GM10248 (cell line): ENCODE measurements at places on chromosomes 4 and X.
A peak's percentile ranks its signal among the peaks of the same experiment; 100 is the strongest.

DNA sequence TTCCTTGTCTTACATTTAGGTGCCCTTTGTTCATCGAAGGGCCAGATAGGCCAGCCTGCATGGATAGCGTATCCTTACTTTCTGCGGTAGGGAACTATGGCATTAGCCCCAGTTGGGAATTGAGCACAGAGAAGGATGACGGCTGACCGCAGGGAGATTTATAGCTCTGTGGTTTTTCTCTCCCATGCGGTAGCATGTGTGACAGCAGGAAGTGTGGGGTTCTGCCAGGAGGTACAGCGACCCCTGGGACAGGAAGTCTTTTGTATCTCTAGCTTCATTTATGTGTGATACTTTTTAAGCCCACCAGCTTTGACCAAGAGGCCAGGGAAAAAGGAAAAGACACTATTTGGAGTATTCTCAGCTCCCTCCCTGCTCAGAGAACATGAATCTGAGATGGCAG lies 33.1 kb downstream of the GAB3 start:
- DNase-seq = no peak

DNA sequence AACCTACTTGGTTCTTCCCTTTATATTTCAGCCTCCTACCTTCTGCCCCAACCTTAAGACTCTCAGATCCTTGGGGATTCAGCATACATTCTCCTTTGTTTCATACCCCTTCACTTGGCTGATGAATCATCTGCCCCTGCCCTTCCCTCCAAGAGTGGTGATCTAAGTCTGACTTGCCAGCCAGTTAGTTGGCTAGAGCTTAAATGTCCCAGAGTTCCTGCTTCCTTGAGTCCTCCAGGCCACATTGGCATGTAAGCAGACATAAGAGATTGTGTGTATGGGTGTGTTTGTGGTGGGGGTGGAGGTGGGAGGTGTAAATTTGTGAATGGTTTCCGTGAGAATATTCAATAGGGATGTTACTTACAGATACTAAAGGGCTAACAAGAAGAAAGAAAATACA lies 3.7 kb upstream of the TEX13D start:
- DNase-seq = no peak

- no peak for DNase-seq
Measured at GRCh38 chrX:21656587-21657317, 1.4 kb downstream of the KLHL34 start.

GRCh38 chrX:143648705-143649104 lies 12.8 kb upstream of the SLITRK4 start:
- no peak for DNase-seq

DNA sequence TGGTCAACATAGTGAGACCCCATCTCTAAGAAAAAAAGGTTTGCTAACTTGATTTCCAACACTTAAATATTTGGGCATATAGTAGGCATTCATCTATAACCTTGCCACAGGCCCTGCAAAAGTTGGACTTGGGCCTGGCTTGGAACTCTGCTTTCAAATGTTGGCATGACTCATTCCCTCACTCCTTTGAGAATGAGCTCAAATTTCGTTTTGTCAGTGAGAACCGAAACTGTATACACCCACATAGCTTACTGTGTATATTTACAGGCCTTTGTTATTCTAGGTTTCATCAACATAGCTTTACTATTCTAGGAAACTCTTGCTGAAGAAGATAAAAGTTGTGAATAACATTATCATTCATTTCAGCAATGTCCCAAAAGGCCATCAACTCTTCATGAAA lies 88.7 kb upstream of the ELOVL6 start:
- peak; percentile 79 for DNase-seq

GRCh38 chr4:155042014-155042413 lies 166.4 kb upstream of the NPY2R start:
- no peak for DNase-seq

DNA sequence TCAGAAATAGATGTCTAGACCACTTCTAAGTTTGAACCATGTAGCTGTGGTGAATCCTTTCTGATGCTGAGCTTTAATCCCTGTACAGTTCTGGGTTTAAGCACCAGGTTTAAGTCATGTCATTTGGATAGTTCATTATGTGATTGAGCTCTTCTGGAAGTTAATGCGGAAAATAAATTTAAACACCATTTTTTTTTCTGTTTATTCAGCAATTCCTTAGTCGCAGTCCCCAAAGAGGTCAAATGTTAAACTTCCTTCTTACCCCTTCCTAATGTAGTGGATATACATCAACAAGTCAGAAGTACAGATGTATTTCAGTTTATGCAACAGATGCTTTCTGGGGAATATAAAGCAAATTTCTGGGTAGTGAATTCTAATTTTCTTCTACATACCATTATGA lies 52.9 kb downstream of the CNKSR2 start:
- no peak for DNase-seq

- DNase-seq = no peak
Measured at GRCh38 chr4:39023059-39023458, 9.2 kb downstream of the TMEM156 start.

- no peak for DNase-seq
Measured at GRCh38 chrX:81378560-81378959, 176.7 kb downstream of the SH3BGRL start.

DNA sequence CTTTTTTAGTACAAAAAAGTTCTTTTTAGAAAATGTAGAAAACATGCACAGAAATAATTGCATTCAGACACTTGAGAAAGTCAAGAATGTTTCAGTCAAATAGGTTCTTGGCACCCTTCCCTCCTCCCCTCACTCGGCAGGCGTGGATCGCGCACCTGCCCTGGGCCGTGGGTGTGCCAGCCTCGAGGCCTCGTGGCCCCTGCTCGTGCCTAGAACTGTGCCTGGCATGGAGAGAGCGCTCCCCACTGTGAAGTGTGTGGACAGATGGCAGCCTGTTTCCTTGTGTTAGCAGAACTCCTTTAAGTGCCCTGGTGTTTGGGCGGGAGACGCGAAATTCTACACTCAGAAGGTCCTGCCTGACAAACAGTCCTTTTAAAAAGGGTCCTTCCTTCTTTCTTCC lies 14.7 kb downstream of the RGS12 start:
- no peak for DNase-seq

GRCh38 chrX:46180258-46180687 lies 364.9 kb downstream of the ZNF674 start:
- no peak for DNase-seq

GRCh38 chr4:37628977-37629609 lies 57.1 kb downstream of the RELL1 start:
- DNase-seq = no peak

DNA sequence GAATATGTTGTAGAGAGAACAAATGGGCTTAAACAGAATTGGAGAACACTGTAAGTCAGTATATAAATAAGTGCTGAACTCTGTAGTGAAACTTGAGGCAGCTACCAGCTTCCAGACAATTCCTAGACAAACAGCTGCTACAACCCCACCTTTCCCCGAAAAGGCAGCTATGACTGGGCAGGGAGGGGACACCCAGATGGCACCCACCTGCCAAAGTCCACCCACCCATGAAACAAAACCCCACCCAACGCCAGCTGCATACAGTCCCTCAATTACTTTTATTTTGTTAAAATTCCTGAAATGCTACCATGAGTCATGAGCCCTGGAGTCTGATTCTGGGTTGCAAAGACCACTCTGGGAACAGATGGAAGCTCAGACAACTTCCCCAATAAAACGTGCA lies 24.4 kb downstream of the RELL1 start:
- DNase-seq = no peak

GRCh38 chr4:107490116-107490515 lies 229.9 kb downstream of the PAPSS1 start:
- no peak for DNase-seq

DNA sequence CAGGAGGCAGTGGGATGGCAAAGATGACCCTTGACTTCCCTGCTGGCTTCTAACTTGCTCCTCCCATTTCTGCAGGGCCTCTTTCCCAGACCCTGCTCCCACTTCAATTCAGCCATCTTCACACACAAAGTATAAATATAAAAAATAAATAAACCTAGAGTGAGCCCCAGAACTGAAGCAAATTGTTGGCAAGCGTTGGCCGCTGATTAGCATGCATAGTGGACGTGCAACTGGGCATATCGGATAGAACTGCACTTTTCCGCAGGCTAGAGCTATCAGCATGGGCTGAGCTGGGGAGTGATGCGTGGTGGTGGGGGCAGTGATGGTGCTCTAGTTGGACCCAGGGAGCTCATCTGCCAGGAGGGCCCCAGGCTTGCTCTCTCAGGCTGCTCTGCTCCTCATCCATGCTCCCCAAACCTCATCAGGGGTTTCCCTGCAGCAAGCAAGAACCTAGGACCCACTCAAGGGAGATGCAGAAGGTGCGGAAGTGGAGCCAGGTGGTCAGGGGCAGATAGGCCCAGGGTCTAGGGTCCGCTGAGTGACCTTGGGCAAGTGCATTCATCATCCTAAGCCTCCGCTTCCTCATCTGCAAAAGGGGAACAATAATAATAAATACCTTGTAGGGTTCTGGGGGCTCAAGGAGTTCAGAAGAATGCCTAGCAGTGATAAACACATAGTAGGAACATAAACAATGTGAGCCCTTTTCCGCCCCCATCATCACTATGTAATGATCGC lies 146.8 kb upstream of the PJA1 start:
- no peak for DNase-seq

- DNase-seq = no peak
Measured at GRCh38 chr4:94641702-94642560, 115.8 kb upstream of the BMPR1B start.

GRCh38 chr4:171017593-171017992 lies 795.6 kb upstream of the GALNTL6 start:
- no peak for DNase-seq

- peak; percentile 62 for DNase-seq
Measured at GRCh38 chr4:39469429-39470077, 10.7 kb downstream of the LIAS start.

GRCh38 chr4:120052856-120053255 lies 13.8 kb downstream of the MAD2L1 start:
- DNase-seq = no peak

- DNase-seq = no peak
Measured at GRCh38 chr4:188346171-188346809, 207.0 kb downstream of the TRIML1 start.

- DNase-seq = no peak
Measured at GRCh38 chr4:71126719-71127118, 133.3 kb downstream of the DCK start.

DNA sequence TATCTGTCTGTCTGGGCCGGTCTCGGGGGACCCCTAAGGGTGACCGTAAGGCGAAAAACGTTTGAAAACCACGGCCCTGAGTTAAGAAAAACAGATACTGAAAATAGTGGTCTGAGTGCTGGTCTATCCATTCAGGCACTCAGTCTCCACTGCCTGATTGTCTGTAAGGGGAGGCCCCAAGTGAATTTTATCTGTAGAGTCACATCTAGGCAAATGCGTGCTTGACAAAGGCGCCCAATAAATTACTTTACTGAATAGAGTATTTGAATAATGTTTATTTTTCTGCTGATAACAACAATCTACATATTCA lies 465 bp downstream of the HNRNPH2 start:
- DNase-seq = no peak

DNA sequence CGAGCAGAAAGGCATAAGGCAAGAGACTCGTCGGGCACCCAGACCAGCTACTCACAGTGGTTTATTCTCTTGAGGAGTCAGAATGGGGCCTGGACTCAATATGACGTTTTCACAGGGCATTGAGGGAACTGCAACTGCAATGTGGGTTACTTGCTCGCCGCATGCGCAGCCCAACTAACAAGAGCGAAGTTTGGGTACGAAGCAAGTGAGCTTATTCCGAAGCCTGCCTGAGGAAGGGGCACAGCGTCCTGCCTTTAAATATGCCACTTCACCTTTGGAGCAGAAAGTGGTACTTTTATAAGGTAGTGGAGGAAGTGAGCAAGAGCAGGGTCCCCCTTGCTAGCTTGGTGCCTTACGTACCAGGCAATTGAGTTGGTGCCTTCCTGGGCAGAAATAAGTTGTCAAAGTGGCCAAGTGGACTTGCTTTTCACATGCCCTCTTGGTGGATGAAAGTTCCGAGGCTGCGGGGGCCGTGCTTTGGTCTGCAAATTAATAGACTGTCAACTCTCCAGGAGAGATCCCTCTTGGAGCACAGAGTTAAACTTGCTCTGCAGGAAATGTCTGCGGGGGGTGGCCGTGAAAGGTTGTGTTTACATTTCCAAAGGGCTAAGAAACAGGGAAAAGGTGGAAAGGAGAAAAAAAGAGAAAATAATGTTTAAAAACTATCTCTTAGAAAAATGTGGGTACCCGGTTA lies 480.4 kb downstream of the TRIML1 start:
- DNase-seq = no peak

DNA sequence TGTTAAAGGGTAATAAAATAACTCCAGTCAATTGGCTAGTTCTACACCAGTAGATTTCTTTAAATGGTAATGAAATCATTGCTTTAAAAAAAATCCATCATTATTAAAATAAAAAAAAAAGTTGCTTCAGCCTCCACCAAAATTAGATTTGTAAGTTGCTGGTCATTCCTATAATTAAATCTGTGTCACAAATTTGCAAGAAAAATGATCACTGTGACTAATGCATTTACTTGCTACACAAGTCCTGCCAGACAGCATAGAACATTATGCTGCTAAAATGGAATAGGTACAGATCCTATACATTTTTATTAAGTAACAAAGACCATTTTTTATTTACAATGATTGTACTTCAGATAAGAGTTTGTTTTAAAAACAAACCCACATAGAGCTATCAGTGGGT lies 85.8 kb downstream of the SLC10A7 start:
- no peak for DNase-seq

GRCh38 chr4:134337574-134337973 lies 136.0 kb upstream of the PABPC4L start:
- no peak for DNase-seq

DNA sequence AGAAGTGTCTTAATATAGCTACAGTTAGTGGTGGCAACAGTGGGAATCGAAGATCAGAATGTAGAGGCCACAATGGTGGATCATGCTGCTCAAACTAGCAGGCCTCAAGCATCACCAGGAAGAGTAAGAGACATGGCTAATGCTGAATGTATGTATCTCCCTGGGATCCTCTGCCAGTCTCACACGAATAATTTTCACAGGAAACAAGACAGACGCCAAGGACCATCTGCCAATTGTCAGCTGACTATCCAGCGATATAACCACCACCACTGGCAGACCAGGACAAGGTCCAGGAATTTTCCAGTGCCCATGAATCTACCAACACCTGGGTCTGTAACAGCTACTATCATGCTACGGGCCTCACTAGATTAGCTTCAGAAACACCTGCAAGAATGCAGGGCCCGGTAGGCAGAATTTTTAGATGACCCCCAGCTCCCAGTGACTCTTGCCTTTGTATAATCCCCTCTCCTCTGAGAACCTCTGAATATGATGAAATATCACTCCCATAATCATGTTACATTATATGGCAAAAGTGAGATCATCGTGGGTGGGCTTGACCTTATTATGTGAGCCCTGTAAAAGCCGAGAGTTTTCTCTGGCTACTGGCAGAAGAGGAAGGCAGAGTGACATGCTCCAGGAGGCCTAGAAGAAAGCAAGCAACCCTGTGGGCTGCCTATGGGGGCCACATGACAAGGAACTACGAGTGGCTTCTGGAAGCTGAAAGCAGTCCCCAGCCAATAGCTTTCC lies 429.8 kb downstream of the BCOR start:
- DNase-seq = no peak

GRCh38 chr4:7068279-7068842 lies 497 bp upstream of the GRPEL1 start:
- DNase-seq = no peak
